ENCODE measurements at places on chromosomes 4 and X. TPM values are rescaled to one million over a fixed set of nuclear protein-coding genes. Genes with fewer than 3 reads are reported as not detected.

DNA sequence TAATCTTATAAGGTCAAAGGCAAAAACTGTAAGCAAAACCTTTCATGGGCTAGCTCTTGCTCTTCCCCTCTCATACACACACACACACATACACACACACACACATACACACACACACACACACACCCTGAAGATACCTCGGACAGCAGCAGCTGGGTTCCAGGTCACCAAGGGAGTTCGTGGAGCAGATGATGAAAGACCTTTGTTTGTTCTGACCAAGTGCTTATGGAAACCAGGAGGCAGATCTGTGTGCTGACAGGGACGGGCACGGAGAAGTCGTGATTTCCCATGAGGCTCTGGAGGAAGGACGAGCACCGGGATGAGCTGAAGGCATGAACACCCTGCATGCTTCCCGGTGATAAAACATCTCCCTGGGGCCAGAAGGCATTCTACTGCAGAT, 35.4 kb upstream of the CRMP1 start:
- no peak for DNase-seq

GRCh38 chrX:103293118-103293517, 16.6 kb upstream of the TCEAL5 start:
- no peak for DNase-seq

GRCh38 chrX:119647089-119647488, 40.9 kb upstream of the NKRF start:
- no peak for DNase-seq

DNA sequence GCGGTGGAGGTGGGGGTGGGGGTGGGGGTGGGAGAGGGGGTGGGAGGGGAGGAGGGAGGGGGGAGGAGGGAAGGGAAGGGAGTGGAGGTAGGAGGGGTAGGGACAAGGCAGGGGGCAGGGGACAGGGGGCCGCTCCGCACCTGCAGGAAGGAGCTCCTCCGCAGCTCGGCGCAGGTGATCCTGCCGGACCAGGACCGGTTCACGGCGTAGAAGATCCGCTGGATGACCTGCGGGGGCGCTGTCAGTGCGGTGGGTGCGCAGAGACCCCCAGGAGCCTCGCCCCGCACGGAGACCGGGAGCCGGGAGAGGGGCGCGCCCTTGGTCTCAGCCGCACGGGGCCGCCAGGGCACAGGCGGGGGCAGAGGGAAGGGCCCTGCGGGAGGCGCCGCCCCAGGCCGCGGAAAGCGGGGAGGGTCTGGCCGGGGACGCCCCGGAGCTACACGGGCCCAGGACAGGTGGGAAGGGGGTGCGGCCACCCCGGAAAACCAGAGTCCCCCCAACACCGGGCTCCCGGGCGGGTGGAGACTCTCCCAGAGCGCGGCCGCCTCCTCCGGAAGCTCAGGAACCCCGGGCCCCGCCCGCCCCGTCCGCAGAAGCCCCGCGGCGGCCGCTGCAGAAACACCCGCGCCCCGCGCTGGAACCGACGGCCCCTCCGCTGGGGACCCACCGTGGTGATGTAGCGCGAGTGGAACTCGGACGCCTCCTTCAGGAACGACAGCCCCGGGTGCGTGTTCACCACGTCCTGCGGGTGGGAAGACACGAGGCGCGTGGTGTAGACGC, 27.6 kb upstream of the GTPBP6 start:
- DNase-seq = no peak

DNA sequence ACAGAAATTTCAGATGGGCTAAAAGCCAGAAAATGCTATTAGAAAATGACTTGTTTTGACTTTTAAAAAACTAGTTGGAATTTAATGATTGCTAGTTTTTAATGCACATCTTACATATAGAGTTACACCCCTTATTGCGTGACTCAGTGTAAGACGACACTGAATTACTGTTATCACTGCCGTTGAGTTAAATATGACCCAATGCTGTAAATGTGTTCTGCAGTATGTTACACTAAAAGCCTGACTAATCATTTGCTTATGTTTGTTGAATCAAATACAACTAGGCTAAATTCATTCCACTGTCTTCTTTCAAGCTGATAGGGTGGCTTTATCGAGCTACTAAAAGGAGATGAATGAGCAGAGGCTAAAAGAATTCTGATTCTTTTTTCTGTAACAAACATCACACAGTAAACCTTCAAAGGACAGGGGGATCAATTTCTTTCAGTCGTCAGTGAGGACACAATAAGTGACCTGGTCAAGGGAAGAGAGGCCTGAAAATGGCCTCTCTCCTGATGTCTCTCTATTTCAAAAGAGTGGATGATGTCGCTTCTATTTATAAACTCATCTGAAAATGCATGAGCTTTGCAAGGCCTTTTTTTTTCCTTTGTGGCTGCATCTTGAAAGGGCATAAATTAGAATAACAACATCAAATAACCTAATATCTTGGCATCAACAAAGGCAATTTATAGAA, 142.2 kb upstream of the KCNIP4 start:
- DNase-seq = no peak

DNA sequence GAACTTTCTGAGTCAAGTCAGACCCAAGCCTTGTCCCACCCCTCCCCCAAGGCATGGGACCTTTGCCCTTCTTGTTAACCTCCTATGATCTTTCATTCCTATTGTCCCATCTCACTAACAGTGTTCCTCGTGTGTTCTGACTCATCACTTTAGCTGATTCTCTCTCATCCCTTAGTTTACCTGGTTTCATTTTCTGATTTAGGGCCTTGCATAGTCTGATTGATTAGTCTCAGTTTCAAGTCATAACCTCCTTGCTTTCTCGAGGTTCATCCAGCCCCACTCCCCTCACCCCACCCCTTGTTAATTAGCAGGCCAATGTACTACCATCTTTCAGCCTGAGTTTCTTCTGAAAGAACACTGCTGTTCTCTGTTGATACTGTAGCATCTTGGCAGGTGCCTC, 517.4 kb downstream of the RPA4 start:
- no peak for DNase-seq

GRCh38 chrX:100340491-100341141, 69.5 kb downstream of the PCDH19 start:
- no peak for DNase-seq

DNA sequence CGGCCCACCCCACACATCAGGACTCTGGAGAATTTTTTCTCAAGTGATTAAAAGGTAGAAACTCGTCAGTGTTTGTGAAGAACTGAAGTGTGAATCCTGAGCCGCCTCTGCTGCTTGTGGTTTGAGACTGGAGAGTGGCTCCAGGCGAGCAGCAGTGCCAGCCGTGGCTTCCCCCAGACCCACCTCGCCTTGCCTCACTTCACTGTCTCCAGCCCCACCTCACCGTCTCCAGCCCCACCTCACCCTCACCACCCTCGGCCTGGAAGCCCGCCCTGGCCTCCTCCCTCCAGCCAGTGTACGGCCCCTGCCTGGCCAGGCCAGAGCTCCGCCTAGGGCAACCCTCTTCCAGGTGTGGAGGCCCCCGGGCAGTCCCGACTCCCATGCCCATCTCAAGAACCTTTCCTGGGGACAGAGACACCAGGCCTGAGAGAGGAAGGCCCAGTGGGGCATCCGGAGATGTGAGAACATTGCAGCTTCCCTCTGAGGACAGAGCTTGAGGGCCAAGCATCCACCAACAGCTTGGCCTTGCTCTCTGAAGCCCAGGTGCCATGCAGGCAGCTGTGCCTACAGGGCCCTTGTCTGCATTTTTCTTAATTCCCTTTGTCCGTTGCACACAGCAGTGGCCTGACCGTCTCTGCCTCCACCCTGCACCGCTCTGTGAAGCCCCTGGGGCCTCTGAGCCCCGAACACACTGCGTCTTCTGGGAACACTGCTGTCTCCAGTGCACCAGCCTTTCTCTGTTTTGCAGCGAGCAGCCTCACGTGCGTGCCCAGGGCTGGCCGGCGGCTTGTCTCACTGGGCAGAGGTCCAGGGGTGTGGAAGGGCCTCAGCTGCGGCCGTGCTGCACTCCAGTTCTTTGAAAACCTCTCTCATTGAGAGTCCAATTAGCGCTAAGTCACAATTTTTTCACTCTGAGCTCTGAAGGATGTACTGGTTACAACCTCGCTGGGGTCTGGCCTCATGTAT, 13.8 kb downstream of the SH3BP2 start:
- DNase-seq = no peak

DNA sequence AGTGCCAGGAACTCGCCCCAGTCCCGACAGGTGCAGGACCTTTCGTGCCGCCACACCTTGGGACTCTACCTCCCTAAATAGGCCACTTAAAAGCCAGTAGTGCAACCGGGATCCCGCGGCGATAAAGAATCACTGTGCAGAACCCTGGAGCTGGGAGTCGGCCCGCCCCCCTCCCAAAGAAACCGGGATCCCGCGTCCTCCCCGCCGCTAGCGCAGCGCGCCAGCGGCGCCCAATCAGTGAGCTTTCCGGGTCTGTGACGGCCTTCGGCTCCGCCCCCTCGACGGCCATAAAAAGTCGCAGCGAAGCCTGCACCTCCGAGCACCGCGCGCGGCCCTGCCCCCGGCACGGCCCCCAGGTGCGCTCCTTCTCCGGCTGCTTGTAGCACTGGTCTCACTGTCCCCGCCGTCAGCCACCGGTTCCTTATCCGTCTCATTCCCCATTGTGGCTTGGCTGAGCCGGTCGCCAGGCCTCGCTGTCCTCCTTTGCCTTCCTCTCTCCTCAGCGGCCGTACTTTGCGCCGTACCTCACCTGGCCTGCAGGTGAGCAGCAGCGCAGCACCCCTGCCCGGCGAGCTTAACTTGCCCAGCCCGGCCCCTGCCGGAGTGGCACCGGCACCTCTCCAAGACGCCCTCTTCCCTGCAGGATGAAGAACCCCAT, at the start of gene LRAT:
TSS of gene LRAT (plus strand) at position 318 of the 658 bp plus-strand sequence. CDS start at position 645, 327 bp downstream.
- no peak for DNase-seq

DNA sequence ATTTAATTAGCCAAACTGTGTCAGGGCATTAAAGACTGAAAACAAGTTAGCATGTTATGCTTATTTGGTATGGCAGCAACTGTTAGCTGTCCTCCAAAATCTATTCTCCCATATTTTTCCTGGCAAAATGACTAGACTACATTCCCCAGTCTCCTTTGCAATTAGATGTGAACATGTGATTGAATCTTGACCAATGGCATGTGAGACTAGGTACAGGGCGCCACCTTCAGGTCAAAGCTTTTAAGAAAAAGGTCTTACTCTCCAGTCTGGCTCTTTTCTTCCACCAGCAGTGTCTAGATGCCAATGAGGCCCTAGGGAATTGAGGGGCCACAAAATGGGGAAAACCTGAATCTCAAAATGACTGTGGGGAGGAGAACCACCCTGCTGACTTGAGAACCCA, 408.2 kb downstream of the SMARCA1 start:
- peak; percentile 65 for DNase-seq

GRCh38 chr4:156779774-156780173, 191.8 kb downstream of the PDGFC start:
- no peak for DNase-seq

GRCh38 chr4:189084671-189085070, 856.0 kb upstream of the FRG1 start:
- DNase-seq = no peak

DNA sequence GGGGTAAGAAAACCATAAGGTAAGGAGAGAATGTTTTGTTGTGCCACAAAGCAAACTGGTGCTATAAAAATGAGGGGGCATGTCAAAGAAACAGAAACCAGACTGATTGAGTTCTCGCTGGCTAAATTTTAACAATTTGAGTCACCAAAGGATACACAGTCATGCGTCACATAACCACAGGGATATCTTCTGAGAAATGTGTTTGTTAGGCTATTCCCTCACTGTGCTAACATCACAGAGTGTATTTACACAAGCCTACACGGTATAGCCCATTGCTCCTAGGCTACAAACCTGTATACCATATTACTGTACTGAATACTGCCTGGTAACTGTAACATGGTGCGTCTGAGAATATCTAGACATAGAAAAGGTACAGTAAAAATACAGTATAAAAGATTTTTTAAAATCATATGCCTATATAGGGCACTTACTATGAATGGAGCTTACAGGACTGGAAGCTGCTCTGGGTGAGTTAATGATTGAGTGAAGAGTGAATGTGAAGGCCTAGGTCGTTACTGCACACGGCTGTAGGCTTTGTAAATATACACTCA, 50.1 kb downstream of the FBXW7 start:
- no peak for DNase-seq

GRCh38 chrX:69564665-69565064, 51.2 kb upstream of the EDA start:
- DNase-seq = no peak

DNA sequence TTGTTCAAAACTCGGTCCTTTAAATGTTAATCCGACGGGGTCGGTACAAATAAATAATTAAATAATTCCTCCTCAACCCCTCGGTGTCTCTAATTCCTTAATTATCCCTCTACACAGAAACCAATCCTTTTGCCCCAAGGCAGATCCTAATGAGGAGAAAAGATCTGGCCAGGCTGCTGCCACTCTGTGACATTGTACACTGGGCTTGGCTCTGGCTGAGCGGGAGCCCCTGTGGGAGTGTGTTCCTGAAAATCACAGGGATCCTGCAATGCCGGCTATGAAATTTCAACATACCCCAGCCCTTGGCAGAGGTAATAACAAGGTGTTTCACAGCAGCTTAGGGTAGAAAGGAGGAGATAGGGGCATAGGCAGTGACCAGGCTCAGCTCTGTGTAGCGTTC, 96.0 kb downstream of the DHRSX start:
- DNase-seq = no peak

DNA sequence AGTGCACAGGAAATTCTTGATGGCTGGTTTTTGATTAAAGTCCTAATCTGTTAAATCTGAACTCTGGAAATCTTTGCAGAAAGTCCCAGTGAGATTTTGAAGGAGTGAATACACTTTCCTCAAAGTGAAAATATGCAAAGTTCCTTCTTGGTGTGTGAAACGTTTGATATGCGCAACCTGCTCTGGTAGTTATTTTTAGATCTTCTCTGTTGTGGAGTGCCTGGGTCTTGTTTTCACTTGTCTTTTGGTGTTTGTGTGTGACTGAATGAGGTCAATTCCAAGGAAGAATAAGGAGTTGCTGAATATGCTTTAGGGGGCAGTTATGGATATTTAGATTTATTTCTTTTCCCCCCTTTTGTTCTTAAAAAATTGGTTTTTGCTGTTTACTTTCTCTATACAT, 41.7 kb downstream of the SCML1 start:
- DNase-seq = no peak

DNA sequence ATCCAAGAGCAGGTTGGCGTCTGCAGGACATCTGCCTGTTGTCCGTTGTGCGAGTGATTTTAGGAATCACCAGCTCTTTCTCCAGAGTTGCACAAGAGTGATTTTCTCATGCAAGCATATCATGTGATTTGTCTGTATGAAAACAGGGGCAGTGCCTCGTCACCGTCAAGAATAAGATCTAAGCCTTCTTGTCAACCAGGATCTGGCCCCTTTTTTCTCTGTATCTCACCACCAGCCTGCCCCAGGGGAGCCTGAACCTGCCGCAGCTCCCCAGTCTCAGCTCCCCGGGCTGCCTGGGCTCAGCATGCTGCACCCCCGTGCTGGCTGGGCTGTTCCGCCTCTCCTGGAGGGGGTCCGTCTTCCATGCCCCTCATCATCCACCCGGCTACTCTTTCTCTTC, 90.5 kb downstream of the STOX2 start:
- no peak for DNase-seq

The ZFP42 gene
- total RNA-seq = not detected

The TACR3 gene
- 5.3 TPM for total RNA-seq

The RHOXF2 gene
- total RNA-seq = not detected

The FOXR2 gene
- not detected for total RNA-seq

The TLR3 gene
- not detected for total RNA-seq

Measured in SJCRH30 (cell line).